RCC 7860 (cell line): ENCODE measurements at places on chromosomes 16 and 17.

- DNase-seq: no peak
Measured at GRCh38 chr16:3646348-3646920, 8.1 kb upstream of the DNASE1 start.

DNA sequence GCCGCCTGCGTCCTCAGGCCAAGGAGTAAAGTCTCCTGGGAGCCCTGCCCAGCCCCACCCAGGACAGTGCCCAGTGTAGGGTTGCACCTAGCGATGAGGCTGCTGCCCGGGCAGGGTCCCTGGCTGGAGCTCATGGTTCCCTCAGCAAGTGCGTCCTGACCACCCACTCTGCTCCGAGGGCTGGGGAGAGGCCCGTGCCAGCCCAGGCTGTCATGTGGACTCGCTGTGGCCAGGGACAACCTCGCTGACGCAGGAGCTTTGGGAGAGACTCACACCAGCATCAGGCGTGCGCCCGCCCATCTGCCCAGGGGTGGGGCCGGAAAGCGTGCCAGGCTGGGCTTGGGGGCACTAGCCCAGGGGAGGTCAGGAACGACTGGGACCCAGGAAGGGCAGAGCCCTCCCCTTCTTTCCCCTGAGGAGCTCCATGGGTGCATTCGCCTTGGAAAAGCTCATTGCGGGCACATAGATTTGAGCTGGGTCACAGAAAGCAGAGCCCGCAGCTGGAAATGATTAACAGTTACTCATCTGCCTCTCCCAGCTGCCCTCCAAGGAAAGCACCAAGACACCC, 19.7 kb downstream of the DPEP1 start:
- peak; percentile 92 for DNase-seq

- DNase-seq: peak; percentile 74
Measured at GRCh38 chr17:44971776-44972483, 3.8 kb upstream of the C1QL1 start.

DNA sequence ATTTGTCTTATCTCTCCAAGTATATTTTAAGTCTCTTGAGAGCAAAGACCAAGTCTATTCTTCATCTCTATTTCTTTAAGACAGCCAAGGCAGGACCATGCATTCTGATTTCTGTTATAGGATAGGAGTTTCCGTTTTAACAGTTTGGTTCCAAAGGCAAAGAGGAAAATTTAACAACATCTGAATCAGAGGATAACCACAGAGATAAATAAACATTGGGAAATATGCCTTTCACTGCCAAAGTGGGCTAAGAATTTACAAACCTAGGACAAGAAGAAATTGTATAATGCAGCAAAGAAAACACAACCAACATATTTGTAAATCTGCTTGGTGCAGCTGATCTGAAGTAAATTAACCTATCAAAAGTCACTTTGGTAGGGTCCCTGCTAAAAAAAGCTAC, 37.7 kb downstream of the USP32 start:
- DNase-seq: no peak

DNA sequence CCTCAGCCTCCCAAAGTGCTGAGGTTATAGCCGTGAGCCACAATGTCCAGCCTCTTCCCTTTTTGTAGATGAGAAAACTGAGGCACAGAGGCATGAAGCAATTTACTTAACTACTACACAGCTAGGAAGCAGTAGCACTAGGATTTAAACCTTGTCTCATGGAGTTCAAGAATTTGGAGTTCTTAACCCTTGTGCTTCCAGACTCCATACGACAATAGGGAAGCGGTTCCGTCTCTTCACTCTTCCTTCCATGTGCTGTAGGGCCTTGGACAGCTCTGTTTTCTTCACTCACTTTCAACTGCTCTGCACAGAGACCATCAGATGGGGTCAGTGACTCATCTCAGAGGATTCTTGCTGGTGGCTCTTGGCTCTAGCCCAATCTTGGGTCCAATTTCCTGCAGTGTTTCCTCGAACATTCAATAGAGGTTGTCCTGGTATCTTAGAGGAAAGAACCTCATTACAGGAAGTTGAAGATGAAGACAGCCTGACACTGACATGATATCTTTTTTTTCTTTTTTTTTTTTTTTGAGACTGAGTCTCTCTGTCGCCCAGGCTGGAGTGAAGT, 19.3 kb downstream of the ITGAL start:
- peak; percentile 79 for DNase-seq

DNA sequence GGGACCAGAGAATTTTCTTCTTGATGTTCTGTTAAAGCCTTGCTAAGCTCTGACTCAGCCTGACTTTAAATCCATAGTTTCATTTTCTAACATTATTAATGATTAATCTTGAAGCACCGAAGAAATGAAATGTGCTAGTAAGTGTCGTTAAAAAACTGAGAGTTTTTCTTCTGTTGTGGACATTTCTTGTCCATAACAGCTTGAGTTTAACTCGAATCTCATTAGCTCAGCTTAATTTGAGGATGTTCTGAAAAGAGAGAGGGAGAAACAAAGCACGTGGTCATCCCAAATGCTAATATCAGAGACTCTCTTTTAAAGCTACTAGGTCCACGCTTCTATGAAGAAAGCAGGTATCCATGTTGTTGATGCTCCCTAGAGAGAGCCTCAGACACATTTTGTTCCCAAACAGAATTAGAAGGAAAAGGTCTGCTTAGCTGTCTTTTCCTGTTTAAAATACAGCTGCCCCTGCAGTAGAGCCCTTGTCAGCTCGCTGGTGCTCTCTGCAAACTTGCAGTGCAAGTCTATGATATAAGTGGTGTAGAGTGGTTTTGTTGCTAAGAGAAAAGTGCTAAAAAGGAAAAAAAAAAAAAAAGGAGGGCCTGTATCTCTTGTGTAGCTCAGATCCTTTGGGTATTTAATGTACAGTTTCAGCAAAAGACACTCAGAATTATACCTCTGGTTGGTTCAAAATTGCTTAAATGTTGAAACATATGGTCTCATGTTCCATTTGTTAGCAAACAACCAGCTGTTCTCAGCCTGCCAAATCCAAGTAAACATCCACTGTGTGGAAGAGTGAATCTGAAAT, 191.1 kb upstream of the TBX2 start:
- DNase-seq: peak; percentile 79

- no peak for DNase-seq
Measured at GRCh38 chr17:40224718-40225550, 5.8 kb downstream of the WIPF2 start.

DNA sequence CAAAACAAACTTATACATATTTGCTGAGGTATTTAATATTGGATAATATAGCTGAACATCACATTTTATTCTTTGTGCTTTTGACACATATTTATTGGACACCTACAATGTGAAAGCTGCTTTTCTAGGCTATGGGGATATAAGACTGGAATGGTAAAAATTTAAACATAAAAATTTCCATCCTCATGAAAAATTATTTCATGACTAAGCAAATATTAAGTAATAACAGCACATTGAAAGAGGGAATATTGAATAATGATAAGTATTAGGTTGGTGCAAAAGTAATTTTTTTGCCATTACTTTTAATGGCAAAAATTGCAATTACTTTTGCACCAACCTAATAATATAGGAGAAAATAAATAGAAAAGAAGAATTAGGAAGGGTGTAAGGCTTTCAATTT, 972.5 kb upstream of the CDH8 start:
- no peak for DNase-seq

- DNase-seq: no peak
Measured at GRCh38 chr16:74466872-74467271, 45.6 kb upstream of the CLEC18B start.
